ENCODE measurements at places on chromosomes 12 and 14.

DNA sequence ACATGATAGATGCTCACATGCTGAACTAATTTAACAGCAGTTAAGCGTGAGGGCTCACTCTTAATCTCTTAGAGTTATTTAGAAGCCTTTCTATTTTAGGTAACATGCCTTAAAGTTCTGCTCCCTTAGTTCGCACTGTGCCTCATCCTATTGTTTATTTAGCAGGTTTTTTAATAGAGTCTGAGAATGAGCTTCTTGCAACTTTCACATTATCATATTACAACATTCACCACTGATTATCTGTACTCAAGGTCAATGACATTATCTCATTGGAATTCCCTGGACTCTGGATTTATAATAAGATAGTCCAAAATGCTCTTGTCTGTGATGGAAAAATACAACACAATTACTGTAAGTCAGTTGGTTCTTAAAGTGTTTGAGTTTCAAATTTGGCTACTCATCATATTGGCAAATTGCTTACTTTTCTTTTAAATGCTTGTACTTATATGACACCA lies 183.6 kb upstream of the SLC38A2 start:
- no peak for DNase-seq

DNA sequence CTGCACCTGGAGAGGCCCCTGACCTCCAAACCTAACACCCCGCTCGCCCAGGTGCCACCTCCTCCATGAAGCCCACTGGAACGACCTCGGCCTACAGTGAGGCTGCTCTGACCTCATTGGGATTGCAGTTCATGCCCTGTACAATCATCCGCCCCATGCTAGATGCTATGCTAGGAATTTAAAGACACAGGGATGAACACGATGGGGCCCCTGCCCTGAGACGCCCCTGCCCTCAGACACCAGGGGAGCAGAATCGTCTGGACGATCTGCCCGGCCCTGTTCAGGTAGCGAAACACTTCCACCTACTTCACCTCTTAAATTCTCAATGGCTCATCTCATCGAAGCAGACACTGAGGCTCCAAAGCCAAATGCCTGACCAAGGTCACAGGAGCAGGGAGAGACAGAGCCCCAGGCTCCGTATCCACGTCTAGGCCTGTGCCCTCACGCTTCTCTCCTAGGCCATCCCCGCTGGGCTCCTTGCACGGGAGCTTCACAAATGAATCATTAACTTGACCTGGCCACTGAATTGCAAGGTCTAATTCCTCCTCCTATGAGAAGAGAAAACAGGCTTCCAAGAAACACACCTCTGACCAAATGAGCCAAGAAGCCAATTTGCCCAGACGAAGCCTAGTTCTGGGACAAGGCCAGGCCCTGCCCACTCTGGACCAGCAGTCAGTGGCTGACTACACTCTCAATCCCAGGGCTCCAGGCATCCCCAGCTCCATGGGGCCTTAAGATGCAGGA lies 35.2 kb downstream of the SCARB1 start:
- no peak for DNase-seq

GRCh38 chr14:94102768-94103482 lies 7.6 kb upstream of the IFI27 start:
- DNase-seq: no peak

GRCh38 chr12:6461401-6462233 lies 8.9 kb downstream of the VAMP1 start:
- DNase-seq: peak; percentile 71

DNA sequence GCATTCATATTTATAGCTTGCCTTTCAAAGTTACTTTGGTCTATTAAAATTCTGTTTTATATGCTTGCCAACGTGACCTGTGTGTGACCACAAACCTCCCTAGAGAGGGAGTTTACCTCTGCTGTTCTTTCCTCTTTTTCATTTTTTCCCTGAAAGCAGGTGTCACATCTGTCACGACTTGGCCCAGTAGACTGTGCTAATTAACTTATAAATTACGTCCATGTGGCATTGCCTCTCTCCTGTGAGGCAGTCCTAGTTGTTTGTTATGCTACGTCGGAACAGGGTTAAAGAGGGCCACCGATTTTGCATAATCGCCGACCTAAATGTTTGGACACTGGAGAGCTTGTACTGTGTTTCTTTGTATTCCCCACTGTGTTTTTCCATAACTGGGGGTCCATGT lies 343.9 kb upstream of the FLRT2 start:
- no peak for DNase-seq

DNA sequence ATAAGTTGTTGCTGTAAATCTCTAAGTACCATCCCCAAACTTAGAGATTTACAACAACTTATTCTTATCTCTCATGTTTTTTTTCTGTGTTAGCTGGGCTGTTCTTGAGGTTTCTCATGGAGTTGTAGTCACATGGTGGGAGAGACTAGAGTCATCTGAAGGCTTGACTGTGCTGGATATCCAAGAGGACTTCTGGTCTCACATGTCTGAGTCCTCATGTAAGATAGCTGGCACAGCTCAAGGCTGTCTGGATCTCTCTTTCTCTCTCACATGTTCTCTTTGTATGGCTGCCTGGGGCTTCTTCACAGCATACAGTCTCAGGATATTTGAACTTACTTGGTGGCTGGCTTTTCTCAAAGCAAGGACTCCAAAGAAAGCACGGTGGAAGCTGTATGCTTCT lies 63.8 kb downstream of the DACT1 start:
- no peak for DNase-seq

DNA sequence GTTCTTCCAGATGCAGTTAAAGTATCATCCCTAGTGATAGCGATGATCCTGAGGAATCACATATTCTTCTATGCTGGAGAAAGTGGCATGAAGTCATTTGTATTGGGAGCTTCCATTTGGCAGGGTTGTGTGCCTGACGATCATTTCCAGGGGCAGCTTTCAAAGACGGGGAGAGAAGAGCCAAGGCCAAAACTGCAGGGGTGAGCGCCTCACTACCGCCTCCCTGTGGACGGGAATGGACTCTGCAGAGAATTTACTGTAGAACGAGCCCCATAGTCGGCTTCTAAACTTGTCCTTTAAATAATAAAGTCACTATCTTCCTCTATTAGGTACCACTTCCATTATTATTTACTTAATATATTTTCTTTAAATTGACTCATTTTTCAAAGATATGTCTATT lies 555.9 kb upstream of the TMEM132C start:
- no peak for DNase-seq

DNA sequence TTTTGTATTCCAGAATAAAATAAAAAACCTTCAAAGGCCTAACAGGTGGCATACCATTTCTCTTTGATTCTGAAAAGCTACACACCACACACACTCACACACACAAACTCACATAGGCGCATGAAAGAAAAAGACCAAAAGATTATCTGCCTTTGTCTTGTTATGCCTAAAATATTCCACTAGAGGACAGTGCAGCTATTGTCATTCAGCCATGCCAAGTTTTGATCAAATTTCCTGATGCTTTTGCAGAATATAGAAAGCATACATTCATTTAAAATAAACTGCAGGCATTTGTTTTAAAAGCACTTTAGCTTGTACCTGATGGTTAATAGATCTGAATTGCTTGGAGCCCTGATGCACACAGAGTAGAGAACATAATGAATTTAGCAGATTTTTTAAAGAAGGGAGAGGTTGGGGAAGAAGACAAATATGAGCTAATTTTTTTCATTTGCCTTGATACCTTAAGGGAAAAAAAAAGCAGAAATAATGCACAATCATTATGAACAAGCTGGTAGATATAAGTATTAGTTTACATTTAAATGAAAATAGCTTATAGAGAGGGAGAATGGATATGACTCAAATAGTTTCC lies 1766.9 kb upstream of the SEL1L start:
- DNase-seq: no peak

Measured in stimulated activated CD8-positive, alpha-beta memory T cell treated with anti-CD3 and anti-CD28 coated beads, Interleukin-4, amount 100 ng/mL, for 24 hours (primary cell).